ENCODE measurements at places on chromosomes 7 and 10.

DNA sequence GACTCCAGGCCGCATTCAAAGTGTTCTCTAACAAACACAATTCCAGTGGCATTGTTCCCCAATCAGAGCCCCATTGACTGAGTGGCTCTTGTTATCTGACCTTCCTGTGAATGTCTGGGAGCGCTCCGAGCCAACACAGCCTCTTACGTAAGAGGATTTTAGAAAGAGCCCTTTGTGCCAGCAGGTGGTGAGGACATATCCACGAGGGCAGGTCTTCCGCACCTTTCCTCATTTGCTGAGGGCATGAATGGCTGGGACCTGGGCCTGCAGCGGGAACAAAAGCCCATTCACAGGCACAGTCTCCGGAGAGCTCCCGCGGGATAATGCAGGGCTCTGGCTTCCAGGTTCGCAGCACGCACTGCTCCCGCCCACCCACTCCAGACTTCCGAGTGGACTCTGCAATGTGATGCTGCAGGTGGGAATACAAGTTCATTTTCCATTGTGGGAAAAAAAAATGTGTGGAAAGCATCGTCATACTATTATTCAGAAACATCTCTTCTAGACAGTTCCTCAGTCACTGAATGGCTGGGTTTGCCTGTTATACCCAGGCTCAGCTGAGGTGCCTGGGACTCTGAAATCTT, 295.0 kb upstream of the IGFBP3 start:
- DNase-seq, result no peak

- DNase-seq, result no peak
Measured at GRCh38 chr10:93437086-93437945, 44.8 kb downstream of the MYOF start.

DNA sequence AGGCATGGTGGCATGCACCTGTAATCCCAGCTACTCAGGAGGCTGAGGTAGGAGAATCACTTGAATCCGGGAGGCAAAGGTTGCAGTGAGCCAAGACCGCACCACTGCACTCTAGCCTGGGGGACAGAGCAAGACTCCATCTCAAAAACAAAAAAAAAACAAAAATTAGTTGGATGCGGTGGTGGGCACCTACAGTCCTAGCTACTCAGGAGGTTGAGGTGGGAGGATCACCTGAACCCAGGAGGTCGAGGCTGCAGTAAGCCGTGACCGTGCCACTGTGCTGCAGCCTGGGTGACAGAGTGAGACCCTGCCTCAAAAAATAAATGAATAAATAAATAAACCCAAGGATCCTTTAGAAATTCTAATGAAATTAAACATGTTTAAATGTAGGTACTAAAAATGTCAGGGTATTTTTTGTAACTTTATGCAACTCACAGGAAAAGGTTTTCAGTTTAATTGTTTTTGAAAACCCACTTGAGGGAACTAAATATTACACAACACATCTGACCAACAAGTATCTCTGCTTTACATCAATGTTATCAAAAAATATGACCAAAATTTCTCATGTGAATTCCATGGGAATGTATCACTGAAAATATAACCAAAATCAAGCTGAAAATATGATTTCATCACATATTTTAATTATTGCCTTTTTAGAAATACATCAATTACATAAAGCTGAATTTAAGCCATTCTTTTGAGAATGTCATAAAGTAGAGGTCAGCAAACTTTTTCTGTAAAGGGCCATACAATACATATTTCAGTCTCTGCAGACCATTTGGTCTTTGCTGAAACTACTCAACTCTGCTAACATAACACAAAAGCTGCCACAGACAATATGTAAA, 23.9 kb downstream of the UPF2 start:
- no peak for DNase-seq

- no peak for DNase-seq
Measured at GRCh38 chr10:51832652-51833383, 133.4 kb upstream of the CSTF2T start.

DNA sequence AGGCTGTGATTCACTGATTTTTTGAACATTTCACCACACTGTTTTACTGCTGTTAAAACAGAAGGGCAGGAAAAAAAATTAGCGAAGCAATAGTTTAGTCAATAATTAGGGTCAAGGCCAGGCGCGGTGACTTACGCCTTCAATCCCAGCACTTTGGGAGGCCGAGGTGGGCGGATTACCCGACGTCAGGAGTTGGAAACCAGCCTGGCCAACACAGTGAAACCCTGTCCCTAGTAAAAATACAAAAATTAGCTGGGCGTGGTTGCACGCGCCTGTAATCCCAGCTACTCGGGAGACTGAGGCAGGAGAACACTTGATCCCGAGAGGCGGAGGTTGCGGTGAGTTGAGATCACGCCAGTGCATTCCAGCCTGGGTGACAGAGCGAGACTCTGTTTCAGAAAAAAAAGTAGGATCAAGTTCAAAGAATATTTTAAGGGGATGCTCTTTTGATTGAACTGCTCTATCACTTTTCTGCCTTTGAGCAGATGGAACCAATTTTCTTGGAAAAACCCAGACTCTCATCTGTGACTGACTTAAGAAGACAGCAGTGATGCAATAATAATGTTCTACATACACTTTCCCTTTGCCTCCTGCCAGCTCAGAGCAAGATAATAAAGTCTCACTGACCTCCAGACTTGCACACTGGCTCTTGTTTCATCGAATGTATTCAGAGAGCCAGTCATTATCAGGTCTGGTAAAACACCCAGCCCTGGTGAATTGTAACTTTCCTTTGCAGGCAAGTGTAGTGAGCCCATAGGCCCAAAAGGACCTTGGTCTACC, 1.6 kb upstream of the PPA1 start:
- DNase-seq, result no peak

DNA sequence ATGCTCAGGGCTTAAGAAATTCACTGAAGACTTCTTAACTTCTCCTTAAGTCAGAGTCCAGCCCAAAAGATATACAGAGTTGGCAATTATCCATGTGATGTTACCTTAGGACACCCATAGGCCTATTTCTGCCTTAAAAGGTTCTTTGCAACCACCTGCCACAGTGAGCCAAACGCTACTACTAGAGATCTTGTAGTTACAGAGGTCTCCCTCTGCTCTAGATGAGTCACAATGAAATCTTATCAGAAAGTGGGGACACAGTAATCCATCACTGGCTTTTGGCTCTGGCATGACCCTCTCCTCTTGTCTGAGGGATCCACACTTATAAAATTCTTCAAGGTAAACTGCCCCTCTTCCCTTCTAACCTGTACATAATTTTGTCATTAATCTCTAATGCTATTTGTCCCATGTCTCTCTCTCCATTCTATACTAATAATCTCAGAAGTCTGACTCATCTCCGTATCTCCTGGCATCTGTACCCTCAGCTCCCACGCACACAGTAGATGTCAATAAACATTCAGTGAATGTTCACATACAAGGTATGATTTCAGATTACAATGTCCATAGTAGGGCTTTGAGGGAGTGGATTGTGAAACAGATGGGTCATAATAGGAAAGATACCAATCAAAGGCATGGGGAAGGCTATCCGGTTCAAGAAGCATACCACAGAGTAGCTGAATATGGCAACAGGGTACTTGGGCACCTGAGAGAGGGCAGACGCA, 112.1 kb downstream of the SGMS1 start:
- no peak for DNase-seq

- no peak for DNase-seq
Measured at GRCh38 chr7:121186746-121187145, 142.1 kb upstream of the WNT16 start.

- no peak for DNase-seq
Measured at GRCh38 chr10:92848037-92848440, 281 bp upstream of the EXOC6 start.

- no peak for DNase-seq
Measured at GRCh38 chr7:36045326-36045725, 107.7 kb upstream of the EEPD1 start.

DNA sequence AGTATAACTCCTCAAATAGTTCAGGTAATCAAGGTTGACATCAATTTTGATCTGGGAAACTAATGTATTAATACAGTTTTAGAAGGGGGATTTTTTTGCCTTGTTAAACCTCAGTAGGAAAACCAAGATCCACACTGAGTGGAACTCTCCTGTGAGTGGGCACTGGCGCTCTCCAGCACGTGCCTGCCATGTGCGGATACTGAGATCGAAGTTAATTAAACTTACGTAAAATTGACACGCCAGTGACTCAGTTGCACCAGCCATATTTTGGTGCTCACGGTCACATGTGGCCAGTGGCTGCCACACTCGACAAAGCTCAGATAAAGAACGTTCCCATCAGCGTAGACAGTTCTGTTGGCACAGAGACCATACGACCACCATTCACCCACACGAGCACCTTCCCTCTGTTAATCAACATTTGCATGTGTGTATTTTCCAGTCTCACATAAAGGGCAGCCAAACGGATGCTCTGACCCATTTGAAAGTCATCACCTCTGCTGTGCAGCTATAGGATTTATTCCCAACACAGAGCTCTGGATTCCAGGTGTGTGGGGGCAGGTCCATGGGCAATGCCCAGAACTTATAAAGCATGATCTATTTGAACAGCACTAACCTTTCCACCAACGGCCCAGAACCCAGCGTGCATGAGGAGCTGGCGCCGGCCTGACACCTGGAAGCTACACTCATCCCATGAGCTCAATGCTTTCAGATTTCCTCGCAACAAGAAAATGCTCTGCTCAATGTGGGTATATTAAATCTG, 77.7 kb downstream of the VIPR2 start:
- DNase-seq, result no peak

DNA sequence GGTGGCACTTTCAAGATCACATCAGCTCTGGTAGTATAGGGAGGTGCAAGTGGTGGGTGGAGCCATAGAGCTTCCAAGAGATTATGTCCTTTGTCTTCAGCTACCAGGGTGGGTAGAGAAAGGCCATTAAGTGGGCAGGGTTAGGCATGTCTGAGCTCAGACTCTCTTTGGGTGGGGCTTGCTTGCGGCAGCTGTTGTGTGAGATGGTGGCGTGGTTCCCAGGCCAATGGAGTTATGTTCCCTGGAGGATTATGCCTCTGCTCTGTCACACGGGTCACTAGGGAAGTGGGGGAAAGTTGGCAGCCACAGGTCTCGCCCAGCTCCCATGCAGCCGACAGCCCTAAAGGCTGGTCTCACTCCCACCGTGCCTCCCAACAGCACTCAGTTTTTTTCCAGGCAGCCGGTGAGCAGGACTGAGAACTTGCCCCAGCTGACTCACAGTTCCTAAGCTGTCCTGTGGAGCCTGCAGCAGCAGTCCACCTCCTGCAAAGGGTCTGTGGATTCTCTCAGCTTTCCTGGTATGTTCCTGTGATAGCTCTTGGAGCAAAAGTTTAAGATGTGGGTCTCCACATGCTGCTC, 459.0 kb downstream of the SH2D4B start:
- DNase-seq, result no peak

GRCh38 chr7:7829667-7830066, 111.3 kb upstream of the RPA3 start:
- DNase-seq, result no peak

DNA sequence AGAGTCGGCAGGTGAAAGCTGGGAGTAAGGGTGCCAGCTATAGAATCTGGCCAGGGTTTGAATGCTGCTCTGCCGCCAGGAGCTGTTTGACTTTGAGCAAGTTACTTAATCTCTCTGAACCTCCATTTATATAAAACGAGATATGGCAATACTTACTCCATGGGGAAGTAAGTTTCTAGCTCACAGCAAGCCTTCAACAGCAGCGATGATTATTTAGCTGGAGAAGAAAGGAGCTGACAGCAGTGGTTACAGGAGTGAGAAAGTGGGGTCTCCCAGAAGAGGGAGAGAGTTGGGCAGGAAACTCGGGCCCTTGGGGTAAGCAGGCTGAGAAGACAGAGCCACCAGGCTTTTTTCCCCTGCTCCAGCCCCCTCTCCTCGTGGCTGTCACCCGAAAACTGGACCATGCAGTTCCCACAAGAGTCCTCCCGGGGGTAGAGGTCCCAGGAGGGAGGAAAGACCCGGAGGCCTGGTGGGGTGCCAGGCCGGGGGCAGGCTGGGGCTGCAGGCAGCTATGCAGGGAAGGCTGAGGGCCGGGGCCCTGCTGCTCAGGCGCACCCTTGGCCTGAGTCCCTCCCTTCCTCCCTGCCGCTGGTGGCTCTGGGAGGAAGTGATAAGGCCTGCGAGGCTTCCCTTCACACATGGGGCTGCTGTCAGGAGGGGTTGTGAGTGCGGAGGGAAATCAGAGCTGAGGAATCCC, 3.5 kb downstream of the NOS3 start:
- no peak for DNase-seq

GRCh38 chr7:157320608-157320980, 16.2 kb upstream of the DNAJB6 start:
- no peak for DNase-seq

GRCh38 chr7:35399216-35399615, 145.3 kb upstream of the TBX20 start:
- no peak for DNase-seq

DNA sequence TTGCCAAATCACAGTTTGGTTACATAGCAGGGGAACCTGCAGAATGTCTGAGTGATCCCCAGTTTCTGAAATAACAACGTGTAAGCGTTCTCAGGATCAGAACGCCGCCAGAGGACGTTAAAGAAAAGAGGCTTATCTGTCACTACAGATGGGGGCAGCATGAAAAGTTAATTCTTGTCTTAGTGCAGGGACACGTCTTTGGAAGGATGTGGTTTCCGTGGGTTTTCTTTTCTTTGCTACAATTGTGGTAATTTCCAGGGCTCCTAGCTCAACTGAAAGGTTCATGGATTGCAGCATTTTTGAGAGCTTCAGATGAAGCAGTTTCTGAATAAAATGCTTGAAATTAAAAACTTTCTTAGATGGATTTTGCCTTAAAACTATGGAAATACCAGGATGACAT, 106.6 kb downstream of the PRKCQ start:
- DNase-seq, result no peak

DNA sequence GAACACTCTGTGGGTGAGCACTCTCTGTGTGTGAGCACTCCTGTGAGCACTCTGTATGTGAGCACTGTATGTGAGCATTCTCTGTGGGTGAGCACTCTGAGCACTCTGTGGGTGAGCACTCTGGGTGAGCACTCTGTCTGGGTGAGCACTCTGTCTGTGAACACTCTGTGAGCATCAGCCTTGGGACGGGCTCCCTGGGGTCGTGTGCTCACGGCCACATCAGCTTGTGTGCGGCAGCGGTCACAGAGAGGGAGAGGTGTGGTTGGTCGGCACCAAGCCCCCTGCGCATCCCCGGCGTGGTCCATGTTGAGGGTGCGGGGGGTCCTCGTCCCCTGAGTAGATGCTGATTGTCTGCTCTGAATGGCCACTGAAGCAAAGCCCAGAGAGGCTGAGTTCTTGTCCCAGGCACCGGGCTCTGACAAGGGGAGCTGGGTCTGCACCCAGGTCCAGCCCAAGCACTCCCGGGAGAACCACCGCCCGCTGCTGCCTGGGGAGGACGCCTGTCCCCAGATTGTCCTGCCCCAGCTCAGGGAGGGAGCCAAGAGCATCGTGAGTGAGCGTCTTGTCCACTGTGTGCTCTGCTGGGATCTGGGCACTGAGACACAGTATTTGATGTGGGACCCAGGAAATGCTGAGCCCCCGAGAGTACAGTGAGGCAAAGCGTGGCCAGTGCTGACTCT, 143.7 kb downstream of the DNAJB6 start:
- no peak for DNase-seq

DNA sequence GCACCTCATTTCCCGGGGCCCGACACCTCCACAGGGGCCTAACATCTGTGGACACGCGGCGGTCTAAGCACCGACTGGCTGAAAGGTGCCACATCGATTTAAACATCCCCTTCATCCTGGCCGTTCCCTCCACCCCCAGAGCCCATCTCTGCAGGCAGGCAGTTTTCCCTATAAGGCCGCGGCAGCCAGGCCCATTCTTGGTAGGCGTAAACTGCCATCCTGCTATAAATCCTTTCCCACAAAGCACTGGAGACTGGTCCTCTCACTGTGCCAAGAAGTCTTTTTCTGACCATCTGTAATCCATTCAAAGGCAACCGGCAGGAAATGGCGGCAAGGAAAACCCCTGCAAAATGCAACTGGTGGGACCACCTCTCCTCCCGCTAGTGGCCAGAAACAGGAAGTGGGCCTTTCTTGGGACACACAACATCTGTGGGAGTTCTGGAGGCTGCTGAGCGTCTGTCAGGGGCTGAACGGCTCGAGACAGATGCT, 22.4 kb downstream of the ATXN7L1 start:
- no peak for DNase-seq

Measured in stimulated activated CD8-positive, alpha-beta memory T cell treated with anti-CD3 and anti-CD28 coated beads, Interleukin-15, amount 100 ng/mL, for 24 hours (primary cell).